ENCODE measurements at places on chromosomes 11 and 22. TPM values are rescaled to one million over a fixed set of nuclear protein-coding genes. Genes with fewer than 3 reads are reported as not detected.

GRCh38 chr11:86431258-86431657 lies 56.6 kb downstream of the CCDC81 start:
- no peaks in the 10 kb centered on the region for H3K4me1 ChIP-seq
- H3K27ac ChIP-seq: no peak overlapping the region
- no peak overlapping the region for H3K4me3 ChIP-seq
- H3K36me3 ChIP-seq: no peaks in the 10 kb centered on the region

DNA sequence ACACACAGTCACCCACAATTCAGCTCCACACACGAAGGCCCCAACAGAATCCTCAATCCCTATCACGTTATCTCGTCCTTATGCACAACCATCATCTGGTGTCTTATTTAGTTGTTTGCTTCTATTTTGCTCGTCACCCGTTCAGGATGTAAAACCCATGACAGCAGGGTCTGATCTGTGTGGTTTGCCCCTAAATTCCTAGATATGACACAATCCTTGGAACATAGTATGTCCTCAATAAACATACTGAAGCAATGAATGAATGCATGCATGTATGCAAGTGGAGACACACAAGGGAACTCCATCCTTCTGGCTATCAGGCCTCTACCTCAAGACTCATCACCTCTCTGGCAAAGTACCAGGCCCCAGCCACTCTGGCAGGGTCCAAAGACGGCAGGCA lies 20.2 kb downstream of the STARD10 start:
- no peak for DNase-seq
- no peak overlapping the region for H3K27ac ChIP-seq
- H3K36me3 ChIP-seq: no peaks in the 10 kb centered on the region
- H3K4me1 ChIP-seq: peaks cover 13% of the 10 kb centered on the region
- H3K27me3 ChIP-seq: no peaks in the 10 kb centered on the region
- H3K4me3 ChIP-seq: no peak overlapping the region

Gene MMP1
- total RNA-seq: 2.6 TPM

DNA sequence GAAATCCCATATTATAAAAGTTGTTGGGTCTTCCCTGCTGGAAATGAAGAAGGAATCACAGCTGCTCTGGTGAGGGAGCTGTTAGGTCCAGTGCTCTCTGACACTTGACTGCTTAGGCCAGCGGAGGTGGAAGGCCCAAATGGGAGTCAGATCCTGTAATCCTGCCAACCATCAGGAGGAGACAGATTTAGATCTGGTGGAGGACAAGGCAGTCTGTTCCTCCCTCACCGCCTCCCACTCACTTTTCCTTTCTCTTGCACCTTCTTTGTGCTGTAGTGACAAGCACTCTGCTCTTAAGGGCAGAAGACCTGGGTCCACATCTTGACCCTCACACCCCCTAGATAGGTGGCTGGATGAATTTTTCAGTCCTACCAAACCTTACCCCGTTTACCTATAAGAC lies 59.7 kb upstream of the CHST1 start:
- H3K27me3 ChIP-seq: peaks cover 51% of the 10 kb centered on the region
- no peak for DNase-seq
- H3K4me1 ChIP-seq: peaks cover 4% of the 10 kb centered on the region
- H3K4me3 ChIP-seq: no peak overlapping the region
- no peaks in the 10 kb centered on the region for H3K36me3 ChIP-seq
- no peak overlapping the region for H3K27ac ChIP-seq

- H3K36me3 ChIP-seq: no peaks in the 10 kb centered on the region
- DNase-seq: no peak
- no peak overlapping the region for H3K27ac ChIP-seq
- peaks cover 65% of the 10 kb centered on the region for H3K27me3 ChIP-seq
- H3K4me1 ChIP-seq: peaks cover 1% of the 10 kb centered on the region
- no peak overlapping the region for H3K4me3 ChIP-seq
Observed at GRCh38 chr11:72466410-72466809, 32.1 kb upstream of the CLPB start.

DNA sequence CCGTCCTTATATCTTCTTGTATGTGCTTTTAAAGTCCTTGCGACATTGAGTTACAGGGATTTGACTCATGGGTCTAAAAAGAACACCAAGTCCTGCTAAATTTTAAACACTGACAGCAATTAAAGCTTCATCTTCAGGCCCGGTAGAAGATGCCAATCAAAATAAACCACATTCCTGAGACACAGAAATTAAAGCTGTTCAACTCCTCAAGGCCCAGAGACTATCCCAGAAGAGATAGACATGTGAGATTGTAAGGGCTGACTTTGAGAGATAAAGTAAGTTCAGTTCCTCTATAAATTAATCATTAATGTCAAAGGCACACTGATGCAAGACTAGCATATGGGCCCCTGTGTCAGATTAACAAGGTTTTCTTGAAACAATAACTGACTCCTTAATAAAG lies 49.8 kb downstream of the OSBPL5 start:
- DNase-seq: no peak
- H3K4me1 ChIP-seq: peaks cover 4% of the 10 kb centered on the region
- peaks cover 56% of the 10 kb centered on the region for H3K36me3 ChIP-seq
- no peak overlapping the region for H3K4me3 ChIP-seq
- no peaks in the 10 kb centered on the region for H3K27me3 ChIP-seq

DNA sequence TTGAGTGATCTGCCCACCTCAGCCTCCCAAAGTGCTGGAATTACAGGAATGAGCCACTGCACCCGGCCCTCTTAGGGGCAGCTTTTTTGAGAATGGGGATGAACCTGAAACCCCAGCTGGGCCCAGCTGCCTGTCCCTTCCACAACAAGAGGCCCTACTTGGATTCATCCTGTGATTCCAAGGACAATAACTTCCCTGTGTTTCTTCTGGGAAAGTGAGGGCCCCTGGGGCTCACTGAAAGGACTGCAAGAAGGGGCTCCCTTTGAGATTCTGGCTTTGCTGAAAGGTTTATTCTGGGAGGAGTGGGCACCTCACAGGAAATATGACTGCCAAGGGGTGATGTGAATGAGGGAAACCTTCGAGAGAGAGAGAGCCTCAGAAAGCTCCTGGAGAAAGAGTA lies 12.3 kb upstream of the GNAZ start:
- no peaks in the 10 kb centered on the region for H3K36me3 ChIP-seq
- no peaks in the 10 kb centered on the region for H3K27me3 ChIP-seq
- H3K4me1 ChIP-seq: no peaks in the 10 kb centered on the region
- H3K27ac ChIP-seq: no peak overlapping the region
- no peak for DNase-seq

Gene DRICH1
- not detected for total RNA-seq

Gene CCDC87
- total RNA-seq: 0.79 TPM

Gene RBMXL2
- not detected for total RNA-seq

- H3K36me3 ChIP-seq: no peaks in the 10 kb centered on the region
- H3K4me1 ChIP-seq: peaks cover 3% of the 10 kb centered on the region
- H3K27ac ChIP-seq: no peak overlapping the region
- no peak overlapping the region for H3K4me3 ChIP-seq
Observed at GRCh38 chr11:111573821-111574249, 28.4 kb upstream of the SIK2 start.

Gene TYR
- total RNA-seq: not detected

GRCh38 chr11:108727665-108728064 lies 62.8 kb downstream of the DDX10 start:
- peaks cover 16% of the 10 kb centered on the region for H3K36me3 ChIP-seq
- no peaks in the 10 kb centered on the region for H3K4me1 ChIP-seq
- H3K27ac ChIP-seq: no peak overlapping the region
- no peaks in the 10 kb centered on the region for H3K27me3 ChIP-seq

GRCh38 chr11:70364745-70365543 lies 33.4 kb upstream of the CTTN start:
- DNase-seq: peak; percentile 76
- no peak overlapping the region for H3K27ac ChIP-seq
- peaks cover 45% of the 10 kb centered on the region for H3K36me3 ChIP-seq
- no peak overlapping the region for H3K4me3 ChIP-seq
- peaks cover 12% of the 10 kb centered on the region for H3K4me1 ChIP-seq

Gene RAG2
- not detected for total RNA-seq

GRCh38 chr11:134503100-134503499 lies 91.1 kb upstream of the B3GAT1 start:
- no peaks in the 10 kb centered on the region for H3K27me3 ChIP-seq
- H3K4me1 ChIP-seq: no peaks in the 10 kb centered on the region
- H3K4me3 ChIP-seq: no peak overlapping the region
- H3K27ac ChIP-seq: no peak overlapping the region
- no peaks in the 10 kb centered on the region for H3K36me3 ChIP-seq

GRCh38 chr11:34074391-34074790 lies 22.9 kb downstream of the CAPRIN1 start:
- peaks cover 16% of the 10 kb centered on the region for H3K4me1 ChIP-seq
- H3K27me3 ChIP-seq: no peaks in the 10 kb centered on the region
- peaks cover 91% of the 10 kb centered on the region for H3K36me3 ChIP-seq

Gene POLA2
- total RNA-seq: 20.0 TPM

DNA sequence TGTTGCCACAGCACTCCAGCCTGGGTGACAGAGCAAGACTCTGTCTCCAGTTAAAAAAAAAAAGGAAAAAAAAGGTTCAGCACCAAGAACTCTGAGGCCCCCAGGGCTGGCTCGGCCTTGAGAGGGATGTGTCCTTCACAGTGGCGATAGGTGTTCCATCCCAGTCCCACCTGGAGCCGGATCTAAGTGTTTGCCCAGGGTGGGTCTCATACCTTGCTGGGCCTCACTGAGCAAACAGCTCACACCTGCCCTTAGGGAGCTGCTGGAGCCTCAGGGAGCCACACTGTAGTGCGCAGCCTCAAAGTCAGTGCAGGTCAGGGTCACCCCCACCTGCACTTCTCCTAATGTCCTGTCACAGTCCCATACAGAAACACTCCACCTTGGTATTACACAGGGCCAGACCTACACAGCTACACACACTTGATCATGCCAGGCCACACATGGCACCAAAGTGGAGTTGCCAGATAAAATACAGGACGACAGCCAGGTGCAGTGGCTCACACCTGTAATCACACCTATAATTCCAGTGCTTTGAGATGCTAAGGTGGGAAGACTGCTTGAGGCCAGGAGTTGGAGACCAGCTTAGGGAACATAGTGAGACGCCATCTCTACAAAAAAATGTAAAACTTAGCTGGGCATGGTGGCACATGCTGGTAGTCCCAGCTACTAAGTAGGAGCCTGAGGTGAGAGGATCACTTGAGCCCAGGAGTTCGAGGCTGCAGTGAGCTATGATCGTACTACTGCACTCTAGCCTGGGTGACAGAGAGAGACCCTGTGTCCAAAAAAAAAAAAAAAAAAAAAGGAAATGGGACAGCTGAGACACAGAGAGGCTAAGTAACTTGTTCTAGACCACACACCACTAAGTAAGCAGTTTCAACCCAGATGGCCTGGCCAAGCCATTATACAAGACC lies 7.3 kb downstream of the STARD10 start:
- no peak for DNase-seq
- no peak overlapping the region for H3K4me3 ChIP-seq
- H3K27me3 ChIP-seq: no peaks in the 10 kb centered on the region
- H3K4me1 ChIP-seq: peaks cover 21% of the 10 kb centered on the region

DNA sequence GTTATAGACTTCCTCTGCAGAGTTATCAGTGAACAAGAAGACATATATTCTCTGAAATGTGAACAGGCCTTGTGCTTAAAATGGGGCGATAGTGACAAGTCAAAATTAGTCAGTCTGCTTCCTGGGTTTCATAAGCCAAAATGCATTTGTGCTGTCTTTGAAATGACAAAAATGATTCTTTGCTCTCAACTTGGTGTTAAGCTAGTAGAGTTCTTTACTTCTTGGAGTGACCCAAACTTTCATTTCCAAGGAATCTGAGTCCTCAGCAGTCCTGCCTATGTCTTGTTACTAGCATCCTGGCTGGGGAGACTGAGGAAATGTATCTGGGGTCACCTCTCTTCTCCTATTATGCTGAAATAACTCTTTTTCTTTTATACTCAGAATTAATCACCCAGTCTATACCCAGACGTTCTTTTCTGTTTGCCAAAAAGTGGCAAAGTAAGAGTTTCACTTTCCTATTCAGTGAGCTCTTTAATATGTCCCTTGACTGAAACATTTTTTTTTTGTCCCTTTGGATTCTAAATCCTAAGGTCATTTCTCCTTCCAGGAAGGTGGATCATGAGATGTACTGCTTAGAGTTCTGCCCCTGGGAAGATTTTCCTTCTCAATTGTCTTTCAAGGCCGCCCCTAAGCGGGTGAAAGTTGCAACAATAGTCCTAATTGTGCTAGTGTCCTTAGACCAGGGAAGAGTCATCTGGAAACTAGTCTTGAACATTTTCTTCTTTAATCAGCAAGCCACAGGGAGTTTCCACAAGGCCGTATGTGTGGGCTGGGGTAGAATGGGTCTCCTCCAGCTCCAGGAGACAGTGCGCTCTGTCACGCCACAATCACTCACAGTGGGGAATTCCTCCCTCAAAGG lies 53.0 kb upstream of the RDX start:
- H3K4me3 ChIP-seq: no peak overlapping the region
- H3K27me3 ChIP-seq: no peaks in the 10 kb centered on the region
- H3K4me1 ChIP-seq: peaks cover 22% of the 10 kb centered on the region
- DNase-seq: no peak

- peaks cover 42% of the 10 kb centered on the region for H3K36me3 ChIP-seq
- DNase-seq: peak; percentile 74
- no peak overlapping the region for H3K4me3 ChIP-seq
- no peak overlapping the region for H3K27ac ChIP-seq
- peaks cover 41% of the 10 kb centered on the region for H3K4me1 ChIP-seq
Observed at GRCh38 chr22:20084547-20085413, 4.7 kb downstream of the DGCR8 start.

GRCh38 chr11:113521737-113522517 lies 46.7 kb upstream of the DRD2 start:
- H3K36me3 ChIP-seq: no peaks in the 10 kb centered on the region
- DNase-seq: no peak
- no peak overlapping the region for H3K4me3 ChIP-seq
- no peaks in the 10 kb centered on the region for H3K4me1 ChIP-seq

- H3K4me3 ChIP-seq: no peak overlapping the region
- DNase-seq: peak; percentile 27
- H3K4me1 ChIP-seq: no peaks in the 10 kb centered on the region
- no peaks in the 10 kb centered on the region for H3K27me3 ChIP-seq
- H3K36me3 ChIP-seq: no peaks in the 10 kb centered on the region
Observed at GRCh38 chr11:69949327-69949726, 128.8 kb upstream of the ANO1 start.

- DNase-seq: no peak
Observed at GRCh38 chr11:86931548-86932258, 23.5 kb downstream of the FZD4 start.

Gene NCR3LG1
- total RNA-seq: 1.7 TPM

DNA sequence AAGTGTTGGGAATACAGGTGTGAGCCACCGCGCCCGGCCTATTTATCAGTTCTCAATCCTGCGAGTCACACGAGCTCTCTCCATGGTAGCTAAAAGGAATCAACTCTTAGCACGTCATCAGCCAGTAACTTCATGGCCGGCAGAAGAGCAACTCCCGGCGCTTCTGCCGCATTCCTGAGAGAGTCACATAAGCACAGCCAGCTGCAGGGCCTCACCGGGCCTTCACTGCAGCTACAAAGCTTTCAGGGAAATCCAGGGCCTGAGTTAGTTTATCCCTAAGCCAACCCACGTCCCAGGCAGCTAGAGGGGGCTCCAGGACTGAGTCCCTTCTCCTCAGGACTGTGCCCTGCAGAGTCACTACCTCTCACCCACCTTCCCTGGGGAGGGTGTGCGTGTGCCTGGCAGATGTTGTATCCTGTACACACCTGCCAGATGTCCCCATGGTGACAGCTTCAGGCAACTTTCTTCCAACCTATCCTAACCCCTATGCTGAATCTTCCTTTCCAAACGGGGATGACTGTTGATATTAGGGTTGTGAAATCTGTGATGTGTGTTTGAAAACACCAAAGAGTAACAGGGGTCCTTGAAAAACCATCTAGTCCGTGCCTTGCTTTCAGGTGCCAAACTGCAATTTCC lies 45.9 kb upstream of the ARFGAP3 start:
- DNase-seq: no peak
- H3K36me3 ChIP-seq: peaks cover 44% of the 10 kb centered on the region
- no peak overlapping the region for H3K27ac ChIP-seq
- H3K27me3 ChIP-seq: no peaks in the 10 kb centered on the region
